ENCODE measurements at places on chromosomes 2 and 18.

- peak; percentile 83 for DNase-seq
Observed at GRCh38 chr2:69185807-69186206, 172.8 kb downstream of the ANTXR1 start.

DNA sequence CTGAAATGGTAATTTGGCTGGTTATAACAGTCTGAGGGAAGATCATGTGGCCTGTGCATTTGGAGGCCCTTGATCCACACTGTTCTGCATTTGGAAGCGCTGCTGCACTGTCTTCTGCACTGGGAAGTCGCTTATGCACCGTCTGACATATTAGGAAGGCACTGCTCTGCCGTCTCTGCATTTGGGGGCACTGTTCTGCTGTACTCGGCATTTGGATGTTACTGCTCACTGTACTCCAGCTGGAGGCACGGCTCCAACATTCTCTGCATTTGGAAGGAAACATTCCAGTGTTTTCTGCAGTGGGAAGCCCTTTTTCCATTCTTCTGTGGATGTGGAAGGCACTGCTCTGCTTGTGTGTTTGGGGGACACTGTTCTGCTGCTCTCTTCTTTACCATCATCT is 9.6 kb upstream of the PROM2 start:
- no peak for DNase-seq

GRCh38 chr2:200787351-200788120 is 24.2 kb upstream of the BZW1 start:
- DNase-seq: peak; percentile 90

DNA sequence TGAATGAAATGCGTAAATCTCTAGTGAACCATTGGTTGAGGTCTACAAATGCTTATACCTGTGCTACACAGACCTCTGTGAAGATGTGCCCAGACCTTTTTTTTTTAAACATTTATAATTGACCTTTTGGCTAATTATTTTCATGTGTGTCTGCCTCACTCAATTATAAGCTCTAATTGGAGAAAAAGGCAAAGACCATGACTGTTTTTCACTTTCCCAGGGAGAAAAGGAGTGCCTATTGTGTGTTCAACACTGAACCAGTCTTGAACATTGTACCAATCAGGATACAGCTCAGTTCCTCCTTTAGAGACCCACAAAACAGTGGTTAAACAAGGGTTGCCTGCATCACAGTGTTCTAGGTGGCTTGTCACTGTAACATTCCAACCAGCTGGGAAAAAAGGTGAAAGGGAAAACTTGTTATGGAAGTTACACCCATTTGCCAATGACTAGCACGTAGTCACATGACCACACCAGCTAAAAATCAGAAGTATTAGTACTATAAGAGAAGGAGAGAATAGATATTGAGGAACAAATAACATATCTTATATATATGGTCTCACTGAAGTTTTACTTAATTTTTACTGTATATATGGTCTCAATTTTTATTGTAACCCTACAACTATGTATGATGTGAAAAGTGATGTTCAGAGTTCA is 13.4 kb downstream of the TANK start:
- DNase-seq: no peak

DNA sequence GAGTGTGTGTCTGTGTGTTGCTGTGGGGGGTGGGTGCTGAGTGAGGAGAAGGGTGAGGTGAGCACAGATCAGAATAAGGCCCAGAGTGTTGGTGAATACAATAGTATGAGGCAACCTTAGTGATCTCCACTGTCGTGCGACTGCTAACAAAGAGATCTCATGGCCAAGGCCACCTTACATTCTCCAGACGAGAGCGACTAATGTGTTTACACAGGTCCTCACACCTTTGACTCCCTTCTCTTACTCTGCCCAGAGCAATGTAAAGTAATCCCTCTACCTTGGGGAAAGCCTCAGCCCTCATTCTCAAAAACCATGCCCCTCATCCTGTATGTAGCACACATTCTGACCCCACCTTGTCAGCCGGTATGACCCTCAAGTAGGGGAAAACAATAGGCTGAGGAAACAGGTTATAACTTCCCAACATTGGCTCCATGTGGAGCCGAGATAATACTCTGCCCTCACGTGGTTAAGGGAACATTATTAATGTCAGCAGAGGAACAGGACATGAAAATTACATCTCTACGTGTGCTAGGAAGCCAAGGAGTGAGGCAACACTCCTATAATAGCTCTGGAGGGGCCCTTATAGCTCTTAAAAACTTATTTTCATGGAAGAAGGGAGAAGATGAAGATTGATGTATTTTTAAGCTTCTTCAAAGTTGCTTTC is 323.0 kb upstream of the NT5C1B start:
- no peak for DNase-seq

- no peak for DNase-seq
Observed at GRCh38 chr2:26269571-26270158, 24.9 kb downstream of the HADHB start.

DNA sequence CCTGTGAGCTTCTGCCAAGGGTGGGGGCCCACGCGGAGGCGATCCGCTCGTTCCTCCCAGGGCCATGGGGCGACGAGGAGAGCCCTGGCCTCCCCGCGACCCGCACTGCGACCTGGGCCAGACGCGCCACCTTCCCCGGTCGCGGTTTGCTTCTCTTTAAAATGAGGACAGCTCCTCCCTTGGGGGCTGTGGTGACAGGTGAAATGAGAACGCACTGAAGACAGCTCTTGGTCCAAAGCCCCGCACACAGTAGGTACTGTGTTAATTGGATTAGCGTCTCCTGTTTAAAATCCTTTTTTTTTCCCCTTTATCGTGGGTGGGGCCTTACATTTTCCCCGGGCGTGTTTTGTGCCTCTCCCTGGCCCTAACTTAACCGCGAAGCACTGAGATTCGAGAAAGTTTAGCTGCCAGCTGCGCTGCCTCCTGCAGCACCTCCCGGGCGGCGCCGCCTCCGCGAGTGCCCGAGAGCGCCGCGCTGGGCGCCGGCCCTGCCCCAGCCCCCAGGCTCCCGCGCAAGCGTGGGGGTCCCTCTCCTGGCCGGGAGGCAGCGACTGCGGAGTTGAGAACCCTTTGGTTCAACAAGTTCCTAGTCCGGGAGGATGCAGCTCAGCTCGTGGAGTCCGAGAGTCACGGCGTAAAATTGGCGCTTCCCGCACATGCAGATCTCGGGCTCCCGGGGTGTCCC is 1.1 kb downstream of the HPCAL1 start:
- DNase-seq: peak; percentile 34

DNA sequence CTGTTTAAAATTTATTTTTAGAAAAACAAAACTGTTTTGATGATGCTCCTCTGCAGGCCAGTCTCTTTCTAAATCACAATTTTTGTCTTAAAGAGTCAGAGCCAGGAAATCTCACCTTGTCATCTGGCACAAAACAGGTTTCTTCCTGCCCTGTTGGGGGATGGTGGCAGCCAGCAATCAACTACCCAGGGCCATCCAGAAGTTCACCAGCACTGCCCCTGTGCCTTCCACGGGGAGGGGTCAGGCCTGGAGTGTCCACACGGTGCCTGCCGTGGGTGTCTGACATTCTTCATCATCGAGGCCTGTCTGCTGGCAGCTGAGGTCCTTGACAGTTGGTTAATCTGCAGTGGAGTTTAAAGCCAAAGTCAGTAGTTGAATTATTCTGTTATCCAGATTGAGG is 40.0 kb upstream of the BMP10 start:
- no peak for DNase-seq

DNA sequence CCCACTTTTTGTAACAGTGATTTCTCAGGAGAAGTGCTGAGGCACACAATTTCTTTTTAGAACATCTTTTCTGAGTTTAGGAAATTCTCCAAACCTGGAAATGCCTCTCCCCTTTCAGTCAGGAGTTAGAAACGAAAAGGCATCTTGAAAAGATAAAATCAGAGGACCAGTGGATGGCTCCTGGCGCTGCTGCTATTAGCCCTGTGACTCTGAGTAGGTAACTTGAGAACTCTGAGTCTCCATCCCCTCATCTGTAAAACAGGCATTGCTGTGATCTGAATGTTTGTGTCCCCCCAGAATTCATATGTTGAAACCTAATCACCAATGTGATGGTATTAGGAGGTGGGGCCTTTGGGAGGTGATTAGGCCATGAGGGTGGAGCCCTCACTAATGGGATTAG is 50.2 kb downstream of the EHD3 start:
- no peak for DNase-seq

DNA sequence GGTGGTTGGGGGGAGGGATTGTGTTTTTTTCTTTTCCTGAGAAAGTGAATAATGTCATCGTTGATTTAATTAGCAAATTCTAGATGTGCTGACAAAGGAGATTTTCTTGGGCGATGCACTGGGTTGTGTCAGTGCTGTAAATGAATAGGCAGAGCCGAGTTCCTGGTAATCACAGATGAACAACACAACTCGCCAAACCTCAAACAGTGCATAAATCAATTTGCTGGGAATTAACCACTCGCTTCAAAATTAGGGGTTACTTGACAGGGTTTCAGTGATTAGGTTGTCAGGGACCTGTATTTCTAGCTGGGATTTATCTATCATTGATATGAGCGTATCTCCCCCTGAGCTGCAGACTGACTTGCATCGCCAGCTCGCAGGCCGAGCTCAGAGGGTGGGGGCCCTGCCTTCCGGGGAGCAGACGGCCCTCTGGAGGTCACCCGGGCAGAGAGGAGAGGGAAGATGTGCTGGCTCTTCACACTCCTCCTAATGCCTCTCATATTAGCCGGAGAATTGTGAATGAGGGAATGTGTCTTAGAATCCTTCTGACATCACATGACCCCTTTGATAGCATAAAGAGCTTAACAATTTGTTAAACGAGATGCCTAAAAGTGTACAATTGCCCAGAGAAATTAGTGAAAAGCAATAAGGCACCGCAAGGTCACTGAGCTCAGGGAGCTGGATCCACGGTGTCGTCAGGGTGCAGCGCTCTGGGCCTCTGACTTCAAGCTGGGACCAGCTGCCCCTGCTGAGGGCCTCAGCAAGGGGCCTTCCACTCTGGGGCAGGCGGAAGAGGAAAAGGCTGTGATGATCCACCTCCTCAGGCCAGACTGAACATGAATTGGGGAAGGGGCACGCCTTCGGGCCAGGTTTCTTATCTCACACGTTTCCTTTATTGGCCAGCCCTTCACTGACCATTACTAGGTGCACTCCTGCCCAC is 48.9 kb downstream of the SMIM21 start:
- DNase-seq: no peak

- no peak for DNase-seq
Observed at GRCh38 chr2:113698892-113699447, 57.5 kb downstream of the SLC35F5 start.

DNA sequence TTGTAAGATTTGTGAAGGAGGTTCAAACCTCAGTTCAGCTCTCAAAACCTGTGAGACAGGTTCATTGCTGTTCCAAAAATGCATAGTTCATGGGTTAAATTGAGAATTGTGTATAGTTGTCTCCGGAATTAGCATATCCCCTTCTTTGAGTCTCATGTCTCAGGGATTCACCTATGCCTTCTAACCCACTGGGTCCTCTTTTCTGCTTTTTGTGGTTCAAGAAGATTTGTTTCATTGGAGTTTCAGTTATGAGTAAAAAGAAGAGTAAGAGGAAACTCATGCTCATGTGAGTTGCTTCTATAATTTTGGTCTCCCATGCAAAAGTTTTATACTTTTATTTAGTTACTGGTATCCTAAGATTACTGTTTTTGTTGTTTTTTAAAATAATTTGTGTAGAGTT is 1219.8 kb upstream of the ZEB2 start:
- DNase-seq: no peak

DNA sequence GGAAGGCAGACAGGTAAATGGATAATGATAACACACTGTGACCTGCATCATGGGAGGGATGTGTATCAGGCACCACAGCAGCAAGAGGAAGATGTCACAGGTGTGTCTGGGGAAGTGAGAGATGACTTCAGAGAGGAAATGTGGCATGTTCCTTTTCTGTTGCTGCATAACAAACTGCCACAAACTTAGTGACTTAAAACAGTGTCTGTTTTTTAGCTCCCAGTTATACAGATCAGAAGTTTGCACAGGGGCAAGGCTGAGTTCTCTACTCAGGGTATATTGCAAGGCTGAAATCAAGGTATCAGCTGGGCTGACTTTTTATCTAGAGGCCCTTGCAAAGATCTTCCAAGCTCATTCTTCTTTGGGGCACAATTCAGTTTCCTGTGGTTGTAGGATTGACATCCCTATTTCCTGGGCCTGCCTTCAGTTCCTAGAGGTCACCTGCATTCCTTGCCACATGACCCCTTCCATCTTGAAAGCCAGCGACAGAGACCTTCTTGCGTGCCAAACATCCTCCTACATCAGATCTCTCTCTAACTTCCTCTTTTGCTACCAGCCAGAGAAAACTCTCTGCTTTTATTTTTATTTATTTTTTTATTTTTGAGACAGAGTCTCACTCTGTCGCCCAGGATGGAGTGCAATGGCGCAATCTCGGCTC is 2.1 kb upstream of the MAP3K2 start:
- DNase-seq: no peak

GRCh38 chr18:69941183-69941582 is 6.5 kb downstream of the CD226 start:
- no peak for DNase-seq

- no peak for DNase-seq
Observed at GRCh38 chr2:42054714-42055430, 7.1 kb downstream of the PKDCC start.

DNA sequence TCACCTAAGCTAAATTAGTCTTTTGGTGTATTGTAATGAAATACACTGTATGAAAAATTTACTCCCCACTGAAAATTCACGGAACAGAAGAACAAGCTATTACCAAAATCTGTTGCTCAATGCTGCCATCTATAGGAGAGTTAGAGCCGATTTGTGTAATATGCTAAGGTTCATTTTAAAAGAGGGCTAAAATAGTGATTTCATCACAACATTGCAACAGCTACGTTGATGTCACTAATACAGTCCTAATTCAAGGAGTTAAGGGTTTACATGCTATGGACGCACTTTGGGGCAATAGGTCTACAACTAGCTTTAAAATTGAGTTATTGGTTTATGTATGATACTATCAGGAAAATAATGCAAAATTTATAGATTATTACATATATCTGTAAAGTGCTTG is 3.0 kb upstream of the IRS1 start:
- DNase-seq: peak; percentile 83

DNA sequence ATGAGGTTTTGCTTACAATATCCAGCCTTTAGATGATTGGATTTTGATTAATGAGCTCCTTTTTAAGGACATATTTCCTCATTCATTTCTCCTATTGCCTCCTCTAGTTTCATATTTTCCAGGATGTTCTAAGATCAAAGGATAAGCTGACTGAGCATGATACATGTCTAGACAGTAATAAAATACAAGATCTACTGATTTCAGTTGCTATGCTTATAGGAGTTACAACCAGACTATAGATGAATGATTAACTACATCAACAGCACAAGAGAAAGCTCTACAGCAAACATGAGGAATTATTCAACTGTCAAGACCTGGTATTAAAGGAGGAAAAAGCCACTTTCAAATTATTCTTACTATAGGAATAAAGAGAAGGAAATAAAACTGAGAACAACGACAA is 85.0 kb upstream of the LINC00305 start:
- no peak for DNase-seq

- no peak for DNase-seq
Observed at GRCh38 chr2:156522864-156523440, 86.8 kb downstream of the GPD2 start.

- DNase-seq: peak; percentile 50
Observed at GRCh38 chr2:14978845-14979244, 346.3 kb downstream of the LRATD1 start.

Data from fibroblast of skin of right quadriceps (primary cell).